ENCODE measurements at places on chromosomes 13 and 19. TPM values are rescaled to one million over a fixed set of nuclear protein-coding genes. Genes with fewer than 3 reads are reported as not detected.

- H3K27me3 ChIP-seq = no peaks in the 10 kb centered on the region
- no peak overlapping the region for H3K27ac ChIP-seq
- no peak overlapping the region for H3K4me3 ChIP-seq
- no peaks in the 10 kb centered on the region for H3K4me1 ChIP-seq
- peak; percentile 72 for DNase-seq
Observed at GRCh38 chr19:47210689-47211316, 20.2 kb downstream of the BBC3 start.

- no peak overlapping the region for H3K27ac ChIP-seq
- H3K36me3 ChIP-seq = no peaks in the 10 kb centered on the region
- no peak overlapping the region for H3K4me3 ChIP-seq
- DNase-seq = no peak
- no peaks in the 10 kb centered on the region for H3K4me1 ChIP-seq
- H3K27me3 ChIP-seq = peaks cover 18% of the 10 kb centered on the region
Observed at GRCh38 chr19:8144273-8144995, 5.0 kb downstream of the FBN3 start.

GRCh38 chr13:107480130-107480529, 735.2 kb downstream of the LIG4 start:
- H3K4me1 ChIP-seq = no peaks in the 10 kb centered on the region
- H3K27me3 ChIP-seq = no peaks in the 10 kb centered on the region
- H3K27ac ChIP-seq = no peak overlapping the region
- H3K36me3 ChIP-seq = no peaks in the 10 kb centered on the region
- no peak for DNase-seq
- H3K4me3 ChIP-seq = no peak overlapping the region

GRCh38 chr19:51375504-51376221, 3.2 kb upstream of the NKG7 start:
- no peaks in the 10 kb centered on the region for H3K27me3 ChIP-seq
- H3K27ac ChIP-seq = no peak overlapping the region
- no peak overlapping the region for H3K4me3 ChIP-seq
- H3K4me1 ChIP-seq = no peaks in the 10 kb centered on the region
- H3K36me3 ChIP-seq = no peaks in the 10 kb centered on the region
- DNase-seq = peak; percentile 22

GRCh38 chr19:3161453-3161852, 17.1 kb upstream of the S1PR4 start:
- no peaks in the 10 kb centered on the region for H3K36me3 ChIP-seq
- H3K4me3 ChIP-seq = no peak overlapping the region
- H3K27me3 ChIP-seq = no peaks in the 10 kb centered on the region
- no peak overlapping the region for H3K27ac ChIP-seq
- DNase-seq = no peak

GRCh38 chr19:39403331-39404312, 3.0 kb upstream of the ZFP36 start:
- H3K4me3 ChIP-seq = peak overlapping the region; percentile 51
- H3K36me3 ChIP-seq = peaks cover 10% of the 10 kb centered on the region
- H3K4me1 ChIP-seq = peaks cover 40% of the 10 kb centered on the region
- H3K27ac ChIP-seq = peak overlapping the region; percentile 95
- DNase-seq = peak; percentile 95
- H3K27me3 ChIP-seq = no peaks in the 10 kb centered on the region

DNA sequence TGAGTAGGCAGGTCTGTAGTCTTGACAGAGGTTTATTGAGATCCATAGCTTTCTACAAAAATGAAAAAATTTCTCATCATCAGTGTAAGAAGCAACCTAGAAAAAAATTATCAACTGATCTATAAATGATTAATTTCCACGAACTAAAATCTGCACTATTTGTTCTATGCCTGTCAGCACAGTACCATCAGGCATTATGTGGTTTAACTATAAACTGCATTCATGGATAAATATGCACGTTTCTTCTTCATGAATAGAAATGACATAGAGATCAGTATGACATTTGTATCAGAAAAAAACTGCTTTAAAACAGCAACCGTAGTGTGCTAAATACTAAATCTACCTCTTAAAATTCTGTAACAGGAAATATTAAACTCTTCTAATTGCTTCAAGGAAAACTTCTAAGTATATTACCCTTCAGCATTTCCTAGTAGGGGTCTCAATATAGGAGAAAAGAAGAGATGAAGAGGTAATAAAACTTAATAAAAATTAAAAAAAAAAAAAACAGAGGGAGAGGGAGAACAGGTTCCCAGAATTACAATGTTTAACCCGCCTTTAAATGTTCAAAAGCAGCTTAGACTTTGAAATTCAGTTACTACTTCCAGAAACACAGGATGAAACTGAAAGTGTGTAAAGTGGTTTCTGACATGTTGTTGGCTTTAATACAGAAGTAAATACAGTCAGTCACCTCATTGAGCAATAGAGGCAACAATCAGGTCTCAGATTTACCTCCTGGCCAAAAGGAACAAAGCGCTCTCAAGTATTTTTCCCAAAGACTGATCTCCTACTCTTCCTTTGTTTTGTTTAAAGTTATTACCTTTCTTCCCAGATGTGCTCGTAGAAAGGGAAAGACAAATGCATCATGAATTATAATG, 144.4 kb downstream of the DIAPH3 start:
- H3K4me1 ChIP-seq = no peaks in the 10 kb centered on the region
- H3K4me3 ChIP-seq = no peak overlapping the region
- no peaks in the 10 kb centered on the region for H3K36me3 ChIP-seq
- no peak overlapping the region for H3K27ac ChIP-seq

Gene DKKL1
- not detected for total RNA-seq

Gene ZNF729
- not detected for total RNA-seq

Gene CEACAM1
- 59.8 TPM for total RNA-seq

Gene ZNF865
- total RNA-seq = 5.6 TPM

Gene CGB5
- not detected for total RNA-seq
